ENCODE measurements at places on chromosomes 5 and 9.
A peak's percentile ranks its signal among the peaks of the same experiment; 100 is the strongest.

- DNase-seq, result no peak
Measured at GRCh38 chr5:15191012-15191411, 309.0 kb upstream of the FBXL7 start.

GRCh38 chr5:126236994-126237393 lies 186.2 kb upstream of the GRAMD2B start:
- no peak for DNase-seq

DNA sequence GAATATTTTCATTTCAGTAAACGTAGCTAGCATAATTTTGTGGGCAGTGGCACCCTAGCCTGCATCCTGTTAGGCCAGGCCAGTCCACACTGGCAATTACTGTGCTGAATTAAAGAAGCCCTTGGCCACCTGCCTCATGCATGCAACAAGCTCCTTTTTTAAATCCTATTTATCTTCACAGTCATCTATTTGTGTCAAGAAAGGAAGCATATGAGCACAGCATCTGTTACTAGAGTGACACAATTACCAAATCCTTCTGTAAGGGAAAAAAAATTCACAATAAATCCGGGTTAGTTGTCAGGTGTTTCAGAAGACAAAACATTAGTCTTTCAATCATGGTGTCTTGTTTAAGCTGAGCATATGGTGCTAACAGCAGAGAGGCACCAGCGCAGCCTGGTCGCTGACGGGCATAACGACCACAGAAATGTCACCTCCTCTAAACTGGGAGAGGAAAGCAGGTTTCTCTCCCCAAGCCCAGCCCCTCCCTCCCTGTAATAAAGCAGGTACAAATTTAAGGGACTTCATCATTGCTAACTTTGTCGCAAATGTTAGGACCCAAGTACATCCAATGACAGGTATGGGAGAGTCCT lies 520.6 kb downstream of the CTNND2 start:
- no peak for DNase-seq

- DNase-seq, result no peak
Measured at GRCh38 chr5:116864157-116864837, 289.7 kb upstream of the SEMA6A start.

DNA sequence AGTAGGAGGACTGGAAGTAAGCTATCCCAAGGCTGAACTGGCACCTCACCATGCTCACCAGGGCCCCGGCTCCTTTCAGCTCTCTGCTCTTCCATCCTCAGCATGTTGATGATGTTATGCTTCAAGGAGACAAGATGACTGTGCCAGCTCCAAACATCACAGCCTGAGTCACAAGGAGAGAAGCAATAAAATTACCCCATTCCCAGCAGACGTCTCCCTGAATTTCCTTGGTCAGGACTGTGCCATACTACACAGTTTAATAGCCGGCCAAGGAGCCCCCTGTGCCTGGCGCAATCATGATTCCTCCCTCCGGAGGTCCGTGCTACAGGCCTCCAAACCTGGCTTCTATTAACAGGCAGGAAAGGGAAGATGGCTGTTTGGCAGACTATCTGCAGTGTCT lies 51.2 kb upstream of the ROR2 start:
- no peak for DNase-seq

DNA sequence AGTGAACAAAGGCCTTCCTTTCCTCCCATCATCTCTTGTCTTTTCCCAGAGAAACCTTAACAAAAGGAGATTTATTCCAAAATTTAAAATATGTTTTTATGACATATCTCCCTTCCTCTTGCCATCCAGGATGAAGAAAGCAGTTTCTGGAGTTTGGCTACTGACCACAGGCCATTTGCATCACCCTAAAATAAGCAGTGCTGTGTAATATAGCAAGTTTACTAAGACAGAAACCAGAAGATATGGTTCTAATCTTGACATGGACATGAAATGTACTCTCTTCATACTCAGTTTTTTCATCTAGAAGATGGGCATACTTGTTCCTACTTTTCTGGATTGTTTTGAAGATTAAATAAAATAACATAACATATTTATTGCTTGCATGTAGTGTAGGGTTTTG lies 50.2 kb upstream of the ZFAND5 start:
- DNase-seq, result no peak

DNA sequence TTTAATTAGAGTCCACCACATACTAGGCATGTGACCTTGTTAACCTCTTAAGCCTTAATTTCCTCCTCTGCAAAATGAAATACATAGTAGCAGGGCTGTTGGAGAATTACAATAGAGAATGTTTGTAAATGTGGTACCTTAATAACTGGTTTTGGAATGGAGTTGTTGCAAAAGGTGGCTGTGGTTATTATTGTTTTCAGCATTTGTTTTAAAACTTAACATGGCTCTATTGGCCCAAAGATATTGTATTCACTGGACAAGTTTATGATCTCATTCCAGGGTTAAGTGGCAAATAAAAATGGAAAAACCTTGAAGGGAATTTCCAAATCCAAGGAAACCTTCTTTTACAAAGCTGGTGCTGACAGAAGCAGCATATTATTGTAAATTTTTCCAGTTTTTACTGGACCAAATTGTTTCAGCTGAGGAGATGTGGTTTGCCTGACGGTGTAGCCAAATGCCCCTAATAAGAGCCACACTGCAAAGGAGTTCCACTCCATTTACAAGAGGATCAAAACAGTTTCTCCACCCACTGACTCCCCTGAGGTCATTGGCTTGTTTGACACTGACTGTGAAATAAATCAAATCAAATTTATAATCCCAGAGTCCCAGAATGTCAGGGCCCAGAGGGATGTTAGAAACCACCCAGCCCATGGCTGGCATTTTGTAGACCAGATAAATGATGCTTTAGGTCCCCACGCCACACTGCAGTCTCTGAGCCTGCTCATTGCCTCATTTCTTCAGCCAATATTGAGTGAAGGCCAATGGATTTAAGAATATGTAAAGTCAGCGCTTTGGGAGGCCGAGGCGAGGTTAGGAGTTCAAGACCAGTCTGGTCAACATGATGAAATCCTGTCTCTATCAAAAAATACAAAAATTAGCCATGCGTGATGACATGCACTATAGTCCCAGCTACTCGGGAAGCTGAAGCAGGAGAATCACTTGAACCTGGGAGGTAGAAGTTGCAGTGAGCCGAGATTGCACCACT lies 45.2 kb downstream of the ADRA1B start:
- no peak for DNase-seq

DNA sequence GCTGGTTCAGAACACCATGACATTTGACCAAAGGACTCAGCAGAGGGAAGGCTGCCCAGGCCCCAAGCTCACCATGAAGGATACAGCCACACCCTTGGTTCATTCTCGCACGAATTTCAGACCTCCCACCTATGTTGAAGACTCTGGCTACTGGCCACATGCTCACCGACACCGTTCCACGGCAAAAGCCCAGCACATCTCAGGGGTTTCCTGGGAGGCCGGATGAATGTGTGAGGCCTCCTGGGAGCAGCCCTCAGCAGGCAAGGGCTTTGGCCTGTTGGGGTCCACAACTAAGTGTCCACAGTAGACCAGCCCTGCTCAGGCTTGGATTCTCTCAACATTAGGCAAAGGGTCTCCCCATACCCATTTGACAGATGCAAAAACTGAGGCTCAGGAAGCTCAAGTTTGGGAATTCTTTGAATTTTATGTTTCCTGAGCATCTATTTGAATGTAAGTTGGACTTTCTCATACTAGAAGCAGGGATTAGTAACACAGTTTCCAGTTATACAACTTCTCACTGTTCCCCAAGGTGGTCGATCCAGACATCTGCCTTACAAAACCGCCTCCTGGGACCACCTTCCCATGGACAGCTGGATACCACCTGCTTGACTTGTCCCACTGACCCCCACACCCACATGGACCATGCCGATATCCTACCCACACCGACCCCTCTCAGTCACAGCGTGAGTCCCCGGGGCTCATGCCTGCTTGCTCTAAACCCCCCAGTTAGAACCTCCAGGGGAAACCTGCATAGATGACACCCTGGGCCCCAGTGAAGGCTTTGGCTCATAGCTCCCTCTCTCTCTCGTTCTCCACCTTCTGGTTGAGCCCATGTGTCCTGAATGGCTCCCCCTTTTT lies 27.9 kb downstream of the CCT5 start:
- DNase-seq, result no peak

- no peak for DNase-seq
Measured at GRCh38 chr5:148939676-148940075, 113.3 kb downstream of the ADRB2 start.

- peak; percentile 9 for DNase-seq
Measured at GRCh38 chr9:133592731-133593409, 16.3 kb downstream of the FAM163B start.

DNA sequence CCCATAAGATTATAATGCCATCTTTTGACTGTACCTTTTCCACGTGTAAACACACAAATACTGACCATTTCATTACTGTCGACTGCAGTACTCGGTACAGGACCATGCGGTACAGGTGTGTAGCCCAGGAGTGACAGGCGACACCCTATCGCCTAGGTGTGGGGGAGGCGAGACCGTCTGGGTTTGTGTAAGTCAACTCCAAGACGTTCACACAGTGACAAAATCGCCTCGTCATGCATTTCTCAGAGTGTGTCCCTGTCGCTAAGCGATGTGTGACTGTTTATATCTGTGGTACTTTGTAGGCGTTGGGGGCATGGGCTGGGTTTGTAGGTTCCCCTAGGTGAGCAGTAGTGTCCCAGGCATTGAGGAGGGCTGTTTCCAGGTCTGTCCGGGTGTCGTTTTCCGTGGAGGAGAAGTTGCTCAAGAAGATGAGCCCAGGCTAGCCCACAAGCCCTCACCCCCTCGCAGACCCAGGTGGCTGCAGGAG lies 20.3 kb downstream of the NEK6 start:
- no peak for DNase-seq

DNA sequence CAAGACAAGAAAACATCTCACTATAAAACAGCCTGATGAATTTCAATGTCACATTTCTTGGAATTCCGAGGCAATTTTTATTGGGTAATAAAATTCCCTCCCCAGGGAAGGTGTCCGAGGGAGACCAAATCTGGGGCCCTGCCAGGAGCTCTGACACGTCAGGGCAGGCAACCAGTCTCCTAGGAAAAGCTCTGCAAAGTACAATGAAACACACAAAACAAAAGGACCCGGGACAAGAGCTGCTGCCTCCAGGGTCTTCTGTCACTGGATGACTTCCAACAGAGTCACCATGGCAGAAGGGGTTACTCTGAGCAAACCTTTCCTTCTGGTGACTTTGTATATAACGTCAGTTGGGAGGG lies 50.8 kb downstream of the SAXO1 start:
- no peak for DNase-seq

GRCh38 chr5:168801567-168801966 lies 222.4 kb upstream of the PANK3 start:
- DNase-seq, result no peak

DNA sequence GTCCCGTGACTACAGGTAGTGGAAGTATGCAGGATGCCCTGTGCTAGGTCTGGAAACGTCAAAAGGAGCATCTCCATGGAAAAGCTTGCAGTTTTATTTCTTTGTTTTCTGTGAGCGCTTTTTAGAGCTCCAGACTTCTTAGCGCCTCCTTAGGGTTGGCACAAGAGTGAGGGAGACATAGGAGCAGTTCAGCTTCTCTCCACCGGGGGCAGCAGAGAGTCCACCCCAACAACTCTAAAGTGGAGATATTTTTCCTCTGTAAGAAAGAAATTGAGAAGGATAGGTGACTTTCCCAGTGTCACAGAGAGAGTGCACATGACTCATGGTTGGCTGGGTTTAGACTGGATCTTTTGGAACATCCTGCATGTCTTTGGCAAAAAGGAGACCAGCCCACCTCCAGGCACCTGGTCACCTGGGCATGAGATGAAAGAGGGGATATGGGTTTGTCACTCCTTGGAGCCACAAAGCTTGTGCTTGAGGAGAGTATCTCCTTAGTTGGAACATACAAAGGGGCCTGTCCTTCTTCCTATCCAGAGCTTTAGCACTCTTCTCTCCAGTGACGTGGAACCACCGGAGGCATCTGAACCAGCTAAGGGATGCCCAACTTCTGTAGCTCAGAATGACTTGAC lies 637.7 kb downstream of the SEMA5A start:
- no peak for DNase-seq

- no peak for DNase-seq
Measured at GRCh38 chr9:126062158-126062886, 264.3 kb upstream of the MVB12B start.

DNA sequence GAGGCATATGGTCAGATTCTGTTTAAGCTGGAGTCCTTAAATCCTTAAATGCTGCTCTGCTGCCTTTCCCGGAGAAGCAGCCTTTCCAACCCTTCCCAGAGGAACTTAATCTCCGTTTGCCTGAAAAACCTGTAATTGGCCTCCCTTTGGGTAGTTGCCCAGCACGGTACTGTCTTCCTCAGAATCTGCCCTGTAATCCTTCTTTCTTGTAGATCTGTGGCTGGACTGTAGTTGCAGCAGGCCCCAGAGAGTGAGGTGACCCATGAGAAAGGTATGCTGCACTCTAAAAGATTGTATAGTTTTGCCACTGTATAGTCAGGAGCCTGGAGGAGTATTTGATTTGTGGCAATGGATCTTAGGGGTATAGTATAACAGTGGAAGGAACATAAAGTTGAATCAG lies 11.7 kb downstream of the SPIN1 start:
- no peak for DNase-seq

DNA sequence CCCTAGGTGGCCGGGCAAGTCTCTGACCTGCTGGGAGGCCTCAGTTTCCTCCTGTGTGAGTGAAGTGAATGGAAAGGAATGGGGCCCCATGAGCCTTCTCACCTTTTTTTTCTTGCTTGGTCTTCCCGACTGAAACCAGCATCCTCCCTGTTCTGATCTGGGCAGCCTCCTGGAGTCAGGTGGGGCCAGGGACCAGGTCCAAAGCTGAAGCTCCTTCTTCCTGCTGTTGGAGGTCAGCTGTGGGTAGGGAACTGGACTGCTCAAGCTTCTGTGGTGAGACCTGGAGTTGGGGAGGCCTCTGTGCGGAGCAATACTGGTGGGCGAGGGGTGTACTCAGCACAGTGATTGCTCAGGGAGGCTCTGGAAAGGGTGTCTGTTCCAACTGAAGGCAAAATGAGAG lies 99.7 kb downstream of the PCSK1 start:
- DNase-seq, result no peak

DNA sequence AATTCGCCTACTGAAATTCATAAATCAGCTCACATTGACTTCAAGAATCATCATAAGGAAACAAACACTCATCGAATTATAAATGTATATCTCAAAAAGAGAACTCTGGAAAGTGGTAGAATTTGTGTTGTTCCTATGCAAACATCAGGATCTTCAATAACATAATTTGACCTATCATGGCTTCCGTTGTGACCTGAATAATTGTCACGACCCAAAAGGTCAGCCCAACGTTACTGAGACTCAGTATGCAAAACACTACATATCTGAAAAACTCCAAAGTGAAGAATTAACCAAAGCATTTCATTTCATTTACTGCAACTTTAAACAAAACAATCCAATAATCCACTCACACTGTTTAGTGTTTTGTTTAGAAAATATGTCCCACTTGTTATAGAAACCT lies 1.2 kb downstream of the RAPGEF6 start:
- no peak for DNase-seq
